Skin of body (tissue), 3 donors: ENCODE measurements at places on chromosomes 11 and 22. TPM values are rescaled to one million over a fixed set of nuclear protein-coding genes. Genes with fewer than 3 reads are reported as not detected.

DNA sequence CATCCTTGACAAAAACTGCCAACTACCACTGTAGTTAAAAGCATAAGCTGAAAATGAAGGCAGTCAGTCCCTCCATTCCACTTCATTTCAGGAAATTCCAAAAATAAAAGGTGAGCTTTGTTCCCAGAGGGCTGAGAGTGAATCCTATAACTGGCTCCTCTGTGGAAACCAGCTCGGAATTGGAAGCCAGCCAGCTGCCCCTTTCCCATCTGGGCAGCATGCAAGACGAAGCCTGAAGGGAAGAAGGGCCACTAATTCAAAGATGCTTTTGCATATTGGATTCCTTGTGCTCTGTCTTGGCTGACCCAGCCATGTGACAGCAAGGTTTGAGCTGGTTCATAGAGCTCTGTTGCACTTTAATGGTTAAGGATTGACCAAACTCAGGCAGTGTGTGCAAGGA is 83.4 kb downstream of the ALX4 start:
- no peak for DNase-seq

INPP5J gene
- 0.39 TPM for total RNA-seq

DNA sequence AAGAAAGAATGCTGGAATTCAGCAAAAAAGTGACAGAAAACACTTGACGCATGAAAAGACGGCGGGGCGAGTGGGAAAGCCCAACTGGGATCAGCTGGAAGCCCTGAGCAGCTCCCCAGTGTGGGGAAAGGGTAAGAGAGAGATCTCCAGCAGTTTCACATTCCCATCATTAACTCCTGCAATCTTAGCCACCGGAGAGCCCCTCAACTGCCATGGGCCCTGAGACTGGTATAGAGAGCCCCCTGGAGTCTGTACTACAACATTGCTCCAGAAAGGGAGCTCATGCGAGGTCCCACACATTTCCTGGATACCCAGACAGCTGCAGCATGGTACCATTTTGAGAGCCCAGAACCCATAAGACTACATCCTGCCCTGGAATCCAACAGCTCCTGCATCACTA is 31.1 kb downstream of the MRGPRX4 start:
- DNase-seq: no peak

KCNC1 gene
- total RNA-seq: 0.30 TPM

SCT gene
- 2.6 TPM for total RNA-seq

DNA sequence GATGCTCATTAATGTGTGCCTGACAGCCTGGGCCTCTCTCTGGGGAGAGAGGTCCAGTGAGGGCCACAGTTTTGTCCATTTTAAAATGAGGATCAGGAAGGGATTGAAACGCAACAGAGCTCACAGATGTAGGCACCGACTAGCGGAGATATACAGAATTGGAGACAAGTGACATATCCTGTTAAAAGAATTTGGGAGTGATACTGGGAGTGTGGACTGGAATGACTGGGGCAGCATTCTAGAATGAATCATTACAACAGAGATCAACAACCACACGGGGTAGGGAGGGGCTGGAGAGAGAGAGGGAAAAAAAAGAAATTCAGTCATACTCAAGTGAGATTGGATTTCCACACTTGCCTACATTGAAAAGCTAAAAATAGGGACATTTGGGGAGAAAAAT is 2.5 kb upstream of the NCAM1 start:
- no peak for DNase-seq

- peak; percentile 71 for DNase-seq
These were observed 25.8 kb upstream of the KCNQ1OT1 start for GRCh38 chr11:2725368-2726300.

GRCh38 chr22:29342177-29342576 is 26.7 kb upstream of the RASL10A start:
- no peak for DNase-seq

- peak; percentile 70 for DNase-seq
These were observed 12.6 kb upstream of the COX8A start for GRCh38 chr11:63961608-63962412.

STX3 gene
- total RNA-seq: 19.5 TPM

OR51B4 gene
- total RNA-seq: not detected

OR10D3 gene
- total RNA-seq: not detected

ZNF214 gene
- 4.5 TPM for total RNA-seq

MS4A2 gene
- total RNA-seq: 11.1 TPM

DKK3 gene
- 67.7 TPM for total RNA-seq

RASSF10 gene
- total RNA-seq: 9.8 TPM

MMP8 gene
- total RNA-seq: 8.4 TPM

CD44 gene
- total RNA-seq: 319 TPM

GRCh38 chr11:73976451-73977151 is 6.0 kb downstream of the UCP2 start:
- DNase-seq: no peak

HBG1 gene
- total RNA-seq: 299 TPM

GRCh38 chr22:40726514-40726913 is 47.2 kb downstream of the MCHR1 start:
- DNase-seq: no peak

DNA sequence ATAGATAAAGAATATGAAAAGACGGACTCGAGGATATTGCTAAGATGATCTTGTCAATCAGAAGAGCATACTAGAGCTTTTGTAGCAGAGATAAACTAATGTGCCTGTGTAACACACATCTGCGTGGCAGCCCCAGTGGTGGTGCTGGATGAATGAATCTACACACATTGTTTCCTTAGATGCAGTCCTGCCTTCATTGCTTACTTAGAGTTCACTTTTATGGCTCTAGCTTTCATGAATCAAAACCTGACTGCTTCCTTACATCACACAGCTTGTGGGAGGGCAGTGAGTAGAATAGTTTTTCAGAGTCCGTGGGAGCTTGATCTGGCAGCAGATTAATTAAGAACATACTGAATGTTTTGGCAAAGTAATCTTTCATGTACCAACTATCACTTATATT is 83.7 kb downstream of the EXT2 start:
- DNase-seq: no peak

DNA sequence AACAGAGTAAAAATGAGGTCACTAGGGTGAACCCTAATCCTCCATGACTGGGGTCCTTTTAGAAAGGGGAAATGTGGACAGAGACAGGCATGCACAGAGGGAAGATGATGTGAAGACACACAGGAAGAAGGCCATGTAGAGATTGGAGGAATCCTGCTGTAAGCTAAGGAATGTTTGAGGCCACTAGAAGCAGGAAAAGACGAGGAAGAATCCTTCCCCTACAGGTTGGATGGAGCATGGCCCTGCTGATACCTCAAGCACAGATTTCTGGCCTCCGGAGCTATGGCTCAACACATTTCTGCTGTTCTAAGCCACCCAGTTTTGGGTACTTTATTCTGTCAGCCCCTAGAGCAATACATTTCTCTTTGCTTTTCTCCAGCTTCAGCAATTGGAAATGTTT is 486.9 kb downstream of the MIAT start:
- DNase-seq: no peak

DNA sequence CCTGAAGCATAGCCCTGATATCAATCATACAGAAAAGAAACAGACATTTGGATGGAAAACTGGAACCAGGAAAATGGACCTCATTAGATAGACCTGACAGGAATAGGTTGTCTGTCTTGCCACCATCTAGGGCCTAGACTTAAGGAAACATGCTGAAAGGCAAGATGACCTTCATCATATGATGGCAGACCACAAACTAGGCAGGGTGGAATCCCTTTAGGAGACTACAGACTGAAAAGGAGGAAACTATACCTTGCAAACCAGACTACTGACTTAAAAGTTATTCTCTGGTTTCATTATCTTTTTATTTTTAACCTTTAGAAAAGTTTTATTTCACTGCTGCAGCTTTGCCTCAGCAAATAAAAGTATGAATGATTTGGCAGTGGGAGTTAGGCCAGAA is 20.3 kb downstream of the SBF2 start:
- no peak for DNase-seq

LRRC75B gene
- total RNA-seq: 6.2 TPM

DNA sequence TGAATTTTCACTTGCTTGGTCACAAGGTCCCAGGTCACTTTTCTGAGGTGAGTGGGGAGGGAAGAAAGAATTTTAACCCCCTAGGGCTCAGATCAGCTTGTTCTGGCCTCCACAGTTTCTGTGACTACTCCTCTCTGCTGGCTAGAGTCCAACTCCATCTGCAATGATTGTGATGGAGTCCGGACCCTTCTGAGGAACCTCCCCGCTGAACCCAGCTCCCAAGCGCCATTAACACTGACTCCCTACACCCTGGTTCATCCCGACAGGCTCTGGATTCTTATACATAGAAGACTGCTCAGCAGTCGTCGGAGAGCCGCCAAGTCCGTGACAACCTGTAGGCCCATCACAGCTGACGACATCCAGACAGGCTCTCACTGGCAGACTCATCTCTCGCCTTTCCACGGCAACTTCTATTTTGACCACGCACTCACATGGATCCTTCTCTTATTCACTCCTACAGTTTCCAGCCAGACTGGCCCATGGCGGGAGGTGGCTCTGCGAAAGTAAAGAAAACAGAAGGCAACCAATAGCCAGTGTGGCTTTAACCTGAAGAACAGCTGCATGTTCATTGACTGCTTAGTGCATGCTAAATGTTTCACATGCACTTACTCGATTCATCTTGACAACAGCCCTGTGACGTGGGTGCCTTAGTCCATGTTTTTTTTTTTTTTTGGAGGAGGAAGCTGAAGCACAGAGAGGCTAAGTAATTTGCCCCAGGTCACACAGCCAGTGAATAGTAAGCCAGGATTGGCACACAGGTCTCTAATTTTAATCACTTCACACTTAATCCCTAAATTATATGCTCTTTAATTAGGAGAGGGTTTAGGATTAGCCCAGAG is 68.0 kb upstream of the PRDM11 start:
- no peak for DNase-seq

DNA sequence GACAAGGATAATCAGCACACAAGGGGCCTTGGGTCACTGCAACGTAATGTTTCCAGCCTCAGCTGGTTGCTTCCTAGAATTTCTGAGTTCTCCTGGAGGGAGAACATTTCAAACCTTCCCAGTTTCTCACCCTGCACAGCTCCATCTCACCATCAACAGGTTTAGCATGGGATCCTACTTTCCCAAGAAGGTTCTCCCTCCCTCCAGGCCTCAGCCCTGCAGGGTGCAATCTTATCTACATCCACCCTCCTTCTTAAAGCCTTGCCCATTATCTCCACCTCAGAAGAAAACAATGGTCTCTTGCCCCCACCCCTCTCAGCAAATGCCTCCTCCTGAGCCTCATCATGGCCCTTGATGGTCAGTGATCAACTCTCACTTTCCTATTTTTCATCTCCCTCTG is 23.6 kb downstream of the CADM1 start:
- DNase-seq: no peak

DNA sequence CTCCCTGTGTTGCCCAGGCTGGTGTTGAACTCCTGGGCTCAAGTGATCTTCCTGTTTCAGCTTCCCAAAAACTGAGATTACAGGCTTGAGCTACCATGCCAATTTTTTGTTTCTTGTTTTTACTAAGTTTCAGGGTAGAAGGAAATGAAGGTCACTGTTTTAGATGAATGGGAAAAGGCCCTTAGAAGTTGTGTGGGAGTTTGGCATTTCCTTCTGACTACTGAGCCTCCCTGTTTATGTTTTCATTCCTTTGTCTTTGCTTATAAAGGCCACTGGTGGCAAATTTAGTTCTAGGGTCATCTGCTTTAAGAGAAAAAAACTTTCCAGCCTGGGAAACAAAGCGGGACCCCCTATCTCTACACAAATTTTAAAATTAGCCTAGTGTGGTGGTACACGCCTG is 22.1 kb downstream of the SRPRA start:
- DNase-seq: no peak

DNA sequence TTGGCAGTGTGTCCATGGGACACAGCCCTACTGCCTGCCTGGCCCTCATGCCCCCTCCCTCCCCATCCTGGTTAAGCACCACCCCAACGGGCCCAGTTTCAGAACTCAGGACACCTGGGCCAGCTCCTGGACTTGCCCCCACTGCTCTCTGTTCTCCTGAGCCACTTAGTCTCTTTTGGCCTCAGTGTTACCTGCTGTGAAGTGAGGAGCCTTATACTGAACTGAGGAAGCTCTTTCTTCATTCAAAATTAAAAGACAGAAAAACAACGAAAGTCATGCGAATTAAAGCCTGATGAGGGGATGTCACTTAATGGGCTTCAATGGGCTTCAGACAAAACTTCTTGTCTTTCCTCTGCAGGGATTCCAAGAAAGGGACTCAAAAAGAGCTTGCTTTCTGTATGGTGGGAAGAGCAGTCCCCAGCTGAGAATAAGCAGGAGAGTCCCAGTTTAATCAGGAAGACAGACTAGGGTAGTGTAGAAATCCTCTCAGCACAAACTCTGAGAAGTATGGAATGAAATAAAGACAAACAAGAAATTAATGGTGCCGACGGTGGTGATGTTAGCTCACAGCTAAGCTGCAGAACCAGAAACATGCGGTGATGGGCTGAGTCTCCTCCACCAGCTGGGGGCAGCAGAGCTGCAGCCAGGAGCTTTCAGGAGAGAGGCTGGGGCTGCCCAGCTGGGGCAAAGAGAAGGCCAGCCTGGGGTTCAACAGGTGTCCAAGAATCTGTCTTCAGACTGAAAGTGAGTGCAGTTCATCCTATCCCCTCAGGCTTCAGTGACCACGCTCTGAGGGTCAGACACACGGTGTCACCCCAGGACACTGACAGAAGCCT is 101.0 kb downstream of the GGTLC2 start:
- no peak for DNase-seq

CYB5R2 gene
- 13.8 TPM for total RNA-seq

DNA sequence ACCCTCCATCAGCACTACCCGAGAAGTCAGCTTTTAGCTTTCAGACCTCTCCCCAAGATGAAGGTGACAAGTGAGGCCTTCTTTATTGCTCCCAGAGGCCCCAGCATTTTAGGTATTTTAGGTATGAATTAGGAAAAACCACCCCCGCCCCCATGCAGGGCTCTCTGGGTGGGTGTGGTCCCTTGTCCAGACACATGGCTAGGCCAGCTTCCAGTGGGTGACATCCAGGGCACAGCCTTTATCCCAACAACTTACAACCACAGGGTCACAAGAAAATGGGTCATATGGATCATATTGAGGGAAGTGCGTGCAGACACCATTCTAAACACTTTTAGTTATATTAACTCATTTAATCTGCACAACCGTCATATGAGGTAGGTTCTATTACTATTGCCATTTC is 42.1 kb downstream of the RIBC2 start:
- DNase-seq: no peak

GRCh38 chr11:70104961-70105360 is 26.8 kb downstream of the ANO1 start:
- no peak for DNase-seq

KIRREL3 gene
- 2.1 TPM for total RNA-seq

OR8A1 gene
- not detected for total RNA-seq

SLC22A6 gene
- total RNA-seq: not detected

- DNase-seq: no peak
These were observed 34.6 kb upstream of the PDGFD start for GRCh38 chr11:104198576-104198975.

FAM227A gene
- total RNA-seq: 3.2 TPM

GRCh38 chr22:49951000-49951677 is 9.4 kb upstream of the PIM3 start:
- peak; percentile 93 for DNase-seq

- DNase-seq: no peak
These were observed 260.0 kb downstream of the SOX6 start for GRCh38 chr11:16096336-16096735.

FZD4 gene
- 41.4 TPM for total RNA-seq

FIBIN gene
- 21.8 TPM for total RNA-seq

GRCh38 chr11:86240164-86240563 is 4.4 kb upstream of the EED start:
- DNase-seq: no peak
